ENCODE measurements at places on chromosomes 11 and 22. TPM values are rescaled to one million over a fixed set of nuclear protein-coding genes. Genes with fewer than 3 reads are reported as not detected.

DNA sequence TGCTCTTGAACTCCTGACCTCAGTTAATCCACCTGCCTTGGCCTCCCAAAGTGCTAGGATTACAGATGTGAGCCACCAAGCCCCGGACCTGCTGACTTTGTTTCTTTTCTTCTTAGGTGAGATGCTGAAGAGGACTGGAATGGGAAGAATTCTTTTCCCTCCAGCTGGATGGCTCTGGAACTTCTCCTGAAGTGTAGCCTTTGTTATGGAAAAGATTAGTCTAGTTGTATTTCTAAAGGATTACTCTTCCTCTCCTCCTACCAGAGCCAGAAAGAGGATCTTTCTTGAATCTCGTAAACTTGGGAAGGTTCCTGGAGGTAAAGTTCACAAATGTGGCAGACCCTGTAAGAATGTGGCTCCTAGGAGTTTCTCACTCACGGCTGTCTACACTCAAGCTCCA lies 95.4 kb upstream of the LARGE1 start:
- no peak overlapping the region for H3K27ac ChIP-seq
- no peak for DNase-seq
- H3K27me3 ChIP-seq, result no peaks in the 10 kb centered on the region
- no peaks in the 10 kb centered on the region for H3K36me3 ChIP-seq
- H3K4me1 ChIP-seq, result no peaks in the 10 kb centered on the region

- H3K27ac ChIP-seq, result no peak overlapping the region
- no peaks in the 10 kb centered on the region for H3K27me3 ChIP-seq
- H3K4me3 ChIP-seq, result no peak overlapping the region
- no peaks in the 10 kb centered on the region for H3K36me3 ChIP-seq
- no peak for DNase-seq
These were observed 48.5 kb upstream of the PRODH start for GRCh38 chr22:18984564-18984963.

The SERPING1 gene
- polyA plus RNA-seq, result 42.6 TPM

The CHRM1 gene
- not detected for polyA plus RNA-seq

DNA sequence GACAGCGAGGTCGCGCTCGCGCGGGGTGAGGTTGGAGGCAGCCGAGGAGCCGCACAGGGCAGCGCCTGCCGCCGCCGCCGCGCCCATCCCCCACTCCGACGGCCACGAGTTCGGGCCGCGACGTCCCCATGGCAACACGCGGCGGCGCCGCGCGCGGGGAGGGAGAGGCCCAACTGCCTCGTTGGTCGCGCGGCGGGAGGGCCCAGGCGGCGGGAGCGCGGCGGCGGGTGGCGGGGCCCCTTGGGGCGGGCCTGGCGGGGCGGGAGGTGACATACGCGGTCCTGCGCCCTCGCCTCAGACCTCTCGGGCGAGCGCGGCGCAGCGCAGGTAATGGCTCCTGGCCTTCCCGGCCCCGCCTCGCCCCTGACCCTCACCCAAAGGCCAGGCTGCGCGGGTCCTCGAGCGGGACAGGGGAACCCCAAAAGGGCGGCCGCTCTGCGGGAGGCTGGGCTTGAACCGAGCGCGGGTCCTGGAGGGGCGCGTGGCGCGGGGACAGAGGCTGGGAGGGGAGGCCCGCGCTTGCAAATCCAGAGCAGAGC lies at the start of gene DEUP1:
Gene DEUP1 (plus strand): TSS at position 297 of the 539 bp plus-strand sequence. CDS start 1,518 bp downstream, outside the sequence.
- peaks cover 3% of the 10 kb centered on the region for H3K27me3 ChIP-seq
- H3K36me3 ChIP-seq, result no peaks in the 10 kb centered on the region
- no peaks in the 10 kb centered on the region for H3K4me1 ChIP-seq

DNA sequence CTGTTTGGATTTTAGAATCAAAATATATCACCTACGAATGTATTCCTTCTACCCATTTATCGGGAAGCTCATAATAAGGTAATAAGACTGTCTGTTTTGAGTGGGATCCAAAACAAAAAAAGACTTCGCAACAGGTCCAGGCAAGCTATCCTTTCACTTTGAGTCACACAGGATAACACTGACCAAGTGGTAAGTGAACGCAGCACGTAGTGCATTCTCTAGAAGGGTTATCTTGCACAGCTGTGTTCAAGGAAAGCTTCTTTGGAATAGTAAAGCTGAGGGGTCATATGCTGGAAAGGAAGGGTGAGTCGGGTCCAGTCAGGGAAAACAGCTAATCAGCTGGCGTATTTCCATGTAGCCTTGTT lies 22.3 kb upstream of the NRGN start:
- H3K4me1 ChIP-seq, result no peaks in the 10 kb centered on the region
- H3K27ac ChIP-seq, result no peak overlapping the region
- no peaks in the 10 kb centered on the region for H3K36me3 ChIP-seq
- H3K4me3 ChIP-seq, result peak overlapping the region; percentile 61
- no peak for DNase-seq

DNA sequence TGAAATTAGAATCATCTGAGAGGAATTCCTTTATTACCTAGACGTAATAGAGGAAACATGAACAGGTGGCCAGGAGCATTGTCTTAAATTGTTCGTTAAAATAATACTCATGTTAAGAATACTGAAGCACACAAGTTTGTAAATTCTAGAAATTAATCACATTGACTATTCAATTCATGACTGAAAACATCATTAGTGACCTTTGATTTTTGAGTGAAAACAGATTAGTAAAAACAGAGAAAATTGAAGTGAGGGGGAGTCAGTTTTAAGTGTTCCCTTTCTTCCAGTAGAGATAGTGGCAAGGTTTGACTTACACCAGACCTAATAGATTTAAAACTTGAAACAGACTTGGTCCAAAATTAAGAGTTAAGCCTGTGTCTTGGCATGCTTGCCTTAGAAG lies 1.4 kb downstream of the ZFP91 start:
- peaks cover 68% of the 10 kb centered on the region for H3K4me1 ChIP-seq
- no peak for DNase-seq
- H3K27me3 ChIP-seq, result no peaks in the 10 kb centered on the region
- peak overlapping the region; percentile 100 for H3K27ac ChIP-seq
- H3K4me3 ChIP-seq, result peak overlapping the region; percentile 92

The IGF2 gene
- 5.9 TPM for polyA plus RNA-seq

The MMP13 gene
- not detected for polyA plus RNA-seq

The ARVCF gene
- polyA plus RNA-seq, result 7.3 TPM

- no peaks in the 10 kb centered on the region for H3K27me3 ChIP-seq
- no peak for DNase-seq
- no peak overlapping the region for H3K4me3 ChIP-seq
- H3K27ac ChIP-seq, result peak overlapping the region; percentile 7
- peaks cover 20% of the 10 kb centered on the region for H3K36me3 ChIP-seq
These were observed 4.2 kb downstream of the XBP1 start for GRCh38 chr22:28795932-28796856.

The FGF4 gene
- polyA plus RNA-seq, result not detected

DNA sequence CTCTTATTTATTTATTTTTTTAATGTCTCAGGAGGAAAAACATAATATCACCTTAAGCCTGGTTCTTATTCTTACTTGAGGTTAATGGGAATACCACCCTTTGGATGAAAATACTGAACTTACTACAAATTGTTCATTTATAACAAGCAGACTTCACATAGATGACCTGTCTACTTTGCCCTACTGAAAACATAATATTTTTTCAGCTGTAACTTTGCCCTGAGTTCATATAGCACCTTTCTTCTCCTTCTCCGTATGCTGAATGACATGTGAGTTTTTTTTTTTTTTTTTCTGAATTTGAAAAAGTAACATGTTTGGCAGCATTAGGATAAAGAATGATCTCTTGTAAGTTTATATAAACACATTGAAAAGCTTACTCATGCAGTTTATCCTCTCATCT lies 186.8 kb downstream of the TMEM135 start:
- no peaks in the 10 kb centered on the region for H3K4me1 ChIP-seq
- no peak for DNase-seq
- H3K27ac ChIP-seq, result no peak overlapping the region

- H3K27ac ChIP-seq, result no peak overlapping the region
- H3K36me3 ChIP-seq, result no peaks in the 10 kb centered on the region
- H3K4me1 ChIP-seq, result no peaks in the 10 kb centered on the region
- peaks cover 17% of the 10 kb centered on the region for H3K27me3 ChIP-seq
- H3K4me3 ChIP-seq, result no peak overlapping the region
These were observed 4.2 kb upstream of the MPPED1 start for GRCh38 chr22:43407591-43407990.

- H3K4me1 ChIP-seq, result peaks cover 8% of the 10 kb centered on the region
- peak overlapping the region; percentile 29 for H3K4me3 ChIP-seq
- H3K27ac ChIP-seq, result no peak overlapping the region
- DNase-seq, result no peak
- no peaks in the 10 kb centered on the region for H3K36me3 ChIP-seq
- H3K27me3 ChIP-seq, result no peaks in the 10 kb centered on the region
These were observed 44.9 kb downstream of the ARRB1 start for GRCh38 chr11:75306529-75306928.

GRCh38 chr11:47410370-47411264 lies 2.2 kb downstream of the SLC39A13 start:
- no peak overlapping the region for H3K4me3 ChIP-seq
- no peak overlapping the region for H3K27ac ChIP-seq
- no peak for DNase-seq
- peaks cover 32% of the 10 kb centered on the region for H3K4me1 ChIP-seq
- peaks cover 8% of the 10 kb centered on the region for H3K36me3 ChIP-seq

- peaks cover 39% of the 10 kb centered on the region for H3K4me1 ChIP-seq
- peak overlapping the region; percentile 80 for H3K27ac ChIP-seq
- no peaks in the 10 kb centered on the region for H3K27me3 ChIP-seq
These were observed 2.4 kb upstream of the THRSP start for GRCh38 chr11:78061088-78061920.

The MIAT gene
- polyA plus RNA-seq, result 0.04 TPM

The OR8D4 gene
- polyA plus RNA-seq, result not detected

DNA sequence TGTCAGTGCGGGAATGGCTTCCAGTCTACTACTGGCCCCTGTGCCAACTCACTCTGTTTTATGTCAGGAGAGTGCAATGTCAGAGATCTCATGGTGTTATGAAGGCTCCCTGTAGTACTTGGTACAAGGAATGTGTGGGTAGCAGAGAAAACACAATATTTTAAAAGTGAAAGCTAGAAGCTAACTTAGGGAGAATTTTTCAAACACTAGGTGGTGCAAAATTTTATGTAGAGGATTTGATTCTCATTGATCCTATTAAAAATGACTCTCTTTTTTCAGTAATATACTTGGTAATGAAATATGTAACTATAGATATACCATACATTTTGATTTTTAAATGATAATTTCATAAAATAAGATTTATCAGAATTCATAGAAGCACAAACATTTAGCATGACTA lies 134.7 kb downstream of the JRKL start:
- H3K4me1 ChIP-seq, result no peaks in the 10 kb centered on the region
- H3K27me3 ChIP-seq, result peaks cover 2% of the 10 kb centered on the region

GRCh38 chr11:79430280-79430679 lies 10.6 kb downstream of the TENM4 start:
- H3K4me3 ChIP-seq, result no peak overlapping the region
- H3K4me1 ChIP-seq, result no peaks in the 10 kb centered on the region
- no peak for DNase-seq
- H3K27ac ChIP-seq, result no peak overlapping the region
- peaks cover 1% of the 10 kb centered on the region for H3K27me3 ChIP-seq
- H3K36me3 ChIP-seq, result no peaks in the 10 kb centered on the region

The SCARF2 gene
- 0.86 TPM for polyA plus RNA-seq

Measured in psoas muscle (tissue), 8 donors.